ENCODE measurements at places on chromosomes 3 and 15.

- no peak for DNase-seq
These were observed 364.3 kb upstream of the DPH6 start for GRCh38 chr15:35910227-35910626.

DNA sequence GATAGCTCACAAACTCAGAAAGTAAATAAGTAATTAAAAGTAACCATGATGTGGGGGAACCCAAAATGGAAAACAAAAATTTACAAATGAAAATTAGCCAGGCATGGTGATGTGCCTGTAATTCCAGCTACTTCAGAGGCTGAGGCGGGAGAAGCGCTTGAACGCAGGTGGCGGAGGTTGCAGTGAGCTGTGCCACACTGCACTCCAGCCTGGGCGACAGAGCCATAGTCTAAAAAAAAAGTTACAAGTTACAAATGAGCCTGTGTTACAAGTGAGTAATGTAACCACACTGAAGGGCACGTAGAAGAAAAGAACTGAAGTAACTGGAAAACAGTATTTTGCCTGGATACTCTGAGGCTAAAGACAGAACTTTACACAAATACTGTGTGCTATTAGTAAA, 11.3 kb downstream of the EXOSC7 start:
- no peak for DNase-seq

- no peak for DNase-seq
These were observed 179.3 kb upstream of the MME start for GRCh38 chr3:154900816-154901215.

DNA sequence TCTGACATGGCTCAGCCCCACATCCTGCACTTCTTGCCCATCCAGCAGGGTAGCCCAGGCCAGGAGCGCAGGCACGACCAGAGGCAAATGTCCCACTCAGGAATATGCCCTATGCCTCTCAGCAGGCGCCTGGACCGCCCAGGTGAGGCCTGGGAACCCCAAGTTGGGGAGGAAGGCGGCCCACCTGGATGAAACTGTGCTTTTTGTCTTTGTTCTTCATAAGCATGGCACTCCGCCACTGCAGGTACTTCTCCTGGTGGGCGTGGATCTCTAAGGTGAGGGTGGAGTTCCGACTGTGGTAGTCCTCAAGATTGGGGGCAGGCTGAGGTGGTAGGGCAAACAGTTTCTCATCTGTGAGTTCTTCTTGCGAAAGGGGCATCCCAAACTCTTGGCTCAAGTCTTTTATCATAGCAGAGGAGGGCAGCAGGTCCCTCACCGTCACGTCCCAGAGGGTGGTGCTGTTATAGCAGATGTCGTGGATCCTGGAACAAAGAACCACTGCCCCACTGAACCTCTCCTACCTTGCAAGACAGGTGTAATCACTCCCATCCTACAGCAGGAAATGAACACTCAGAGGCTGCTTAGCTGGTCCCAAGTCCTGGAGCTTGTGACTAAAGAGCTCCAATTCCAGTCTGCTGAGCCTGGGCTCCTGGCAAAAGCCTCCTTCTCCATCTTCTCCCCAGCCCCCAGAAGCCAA, 53.2 kb downstream of the ACAD9 start:
- DNase-seq, result no peak

- DNase-seq, result no peak
These were observed 135.4 kb downstream of the UACA start for GRCh38 chr15:70627734-70628548.
